Upper lobe of left lung (tissue), 6 donors: ENCODE measurements at places on chromosomes 1 and 21. TPM values are rescaled to one million over a fixed set of nuclear protein-coding genes. Genes with fewer than 3 reads are reported as not detected.

DNA sequence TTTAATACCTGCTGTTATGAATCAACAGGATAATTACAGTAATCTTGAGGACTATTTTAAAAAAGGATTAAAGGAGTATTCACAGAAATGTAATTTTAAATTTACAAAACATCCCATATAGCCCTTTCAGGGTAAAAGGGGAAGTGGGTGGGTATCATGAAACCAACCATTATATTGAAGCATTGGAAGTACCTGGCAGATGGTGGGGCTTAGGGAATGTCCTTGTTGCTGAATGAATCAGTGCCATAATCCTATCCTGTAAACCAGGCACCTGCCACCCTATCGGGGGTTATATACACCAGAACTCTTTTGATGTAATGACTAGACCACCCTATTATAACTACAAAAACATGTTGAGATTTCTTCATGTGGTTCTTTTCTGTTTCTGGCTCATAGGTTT lies 30.4 kb downstream of the CDC14A start:
- no peak for DNase-seq

OLIG1 gene
- 3.2 TPM for total RNA-seq

GRCh38 chr1:195664628-195665027 lies 943.6 kb downstream of the KCNT2 start:
- no peak for DNase-seq

- DNase-seq: no peak
Observed at GRCh38 chr1:168565825-168566224, 10.6 kb upstream of the XCL1 start.

GRCh38 chr1:29667951-29668350 lies 431.6 kb downstream of the PTPRU start:
- DNase-seq: no peak

SDC3 gene
- 18.9 TPM for total RNA-seq

DNA sequence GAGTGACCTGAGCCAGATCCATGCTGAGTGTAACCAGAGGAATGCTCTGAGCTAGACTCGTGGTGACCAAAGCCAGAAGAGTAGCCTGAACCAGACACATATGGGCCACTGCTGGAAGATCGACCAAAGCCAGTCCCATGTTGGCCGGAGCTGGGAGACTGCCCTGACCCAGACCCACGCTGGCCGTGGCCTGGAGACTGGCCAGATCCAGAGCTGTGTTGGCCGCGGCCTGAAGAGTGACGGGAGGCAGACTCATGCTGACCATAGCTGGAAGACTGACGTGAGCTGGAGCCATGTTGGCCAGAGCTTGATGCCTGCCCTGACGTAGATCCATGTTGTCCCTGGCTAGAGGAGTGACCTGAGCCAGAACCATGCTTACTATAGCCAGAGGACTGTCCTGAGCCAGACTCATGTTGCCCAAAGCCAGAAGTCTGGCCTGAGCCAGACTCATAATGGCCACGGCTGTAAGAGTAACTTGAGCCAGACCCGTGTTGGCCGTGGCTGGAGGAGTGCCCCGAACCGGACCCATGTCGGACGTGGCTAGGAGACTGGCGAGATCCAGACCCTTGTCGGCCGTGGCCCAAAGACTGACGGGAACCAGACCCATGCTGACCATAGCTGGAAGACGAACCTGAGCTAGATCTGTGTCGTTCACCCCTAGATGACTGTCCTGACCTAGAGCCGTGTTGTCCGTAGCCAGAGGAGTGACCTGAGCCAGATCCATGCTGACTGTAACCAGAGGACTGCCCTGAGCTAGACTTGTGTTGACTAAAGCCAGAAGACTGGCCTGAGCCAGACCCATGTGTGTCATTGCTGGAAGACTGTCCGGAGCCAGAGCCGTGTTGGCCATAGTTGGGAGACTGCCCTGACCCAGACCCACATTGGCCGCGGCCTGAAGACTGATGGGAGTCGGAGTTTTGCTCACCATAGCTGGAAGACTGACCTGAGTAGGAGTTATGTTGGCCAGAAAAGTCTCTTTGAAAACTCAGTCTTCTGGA lies 3.5 kb downstream of the HRNR start:
- no peak for DNase-seq

- DNase-seq: no peak
Observed at GRCh38 chr1:161511018-161511755, 5.9 kb downstream of the FCGR2A start.

GRCh38 chr1:194917769-194918168 lies 1690.5 kb downstream of the KCNT2 start:
- no peak for DNase-seq

GRCh38 chr1:174044418-174045222 lies 22.5 kb upstream of the RC3H1 start:
- no peak for DNase-seq

CFHR1 gene
- not detected for total RNA-seq

DHRS3 gene
- total RNA-seq: 126 TPM

HSD3B2 gene
- total RNA-seq: 2.1 TPM

GRCh38 chr1:53572065-53572814 lies 113.0 kb downstream of the DMRTB1 start:
- no peak for DNase-seq

DNA sequence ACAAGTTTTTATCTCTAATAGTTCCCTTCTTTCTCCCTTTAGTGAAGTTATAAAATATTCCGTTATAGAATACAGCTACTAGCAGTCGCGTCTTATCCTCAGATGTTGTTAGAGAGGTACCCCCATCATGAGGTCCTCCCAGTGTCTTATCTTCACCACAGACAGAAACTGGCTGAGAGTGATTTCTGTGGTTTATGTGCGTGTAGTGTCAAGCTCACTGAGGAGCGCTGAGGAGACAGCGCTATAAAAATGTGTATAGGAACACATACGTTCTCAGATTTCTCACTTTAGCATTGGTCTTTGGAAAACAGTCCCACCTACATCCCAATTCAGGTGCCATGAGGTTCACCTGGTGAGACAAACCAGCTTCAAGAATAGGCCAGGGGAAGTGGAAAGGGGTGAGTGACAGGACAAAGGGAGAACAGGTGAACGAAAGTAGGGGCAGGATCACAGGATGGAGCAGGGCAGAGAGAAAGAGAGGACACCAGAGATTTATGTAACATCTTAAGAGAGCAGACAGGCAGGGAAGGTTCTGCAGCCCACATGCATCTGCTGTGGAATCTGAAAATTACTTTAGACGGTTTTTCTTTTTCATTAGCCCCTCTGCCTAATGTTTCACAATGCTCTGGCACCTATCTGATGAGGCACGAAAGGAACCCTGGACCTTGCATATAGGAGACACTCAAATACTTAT lies 2.7 kb upstream of the PLEKHO1 start:
- no peak for DNase-seq

DNA sequence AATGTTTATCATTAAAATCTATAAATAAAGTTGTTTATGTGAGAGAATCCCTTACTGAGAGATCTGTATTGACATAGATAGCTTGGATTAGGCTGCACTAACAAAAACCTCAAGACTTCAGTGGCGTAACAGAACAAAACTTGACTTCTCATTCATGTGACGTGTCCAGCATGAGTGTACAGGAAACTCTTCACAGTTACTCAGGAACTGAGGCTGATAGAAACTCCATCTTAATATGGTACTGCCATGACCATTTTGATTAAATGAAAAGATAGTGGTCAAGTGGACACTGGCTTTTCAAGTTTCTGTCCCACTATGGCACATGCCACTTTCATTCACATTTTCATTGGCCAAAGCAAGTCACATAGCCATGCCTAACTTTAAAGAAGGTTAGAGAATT lies 3.7 kb downstream of the ST3GAL3 start:
- DNase-seq: no peak
